ENCODE measurements at places on chromosomes 2 and 18.

DNA sequence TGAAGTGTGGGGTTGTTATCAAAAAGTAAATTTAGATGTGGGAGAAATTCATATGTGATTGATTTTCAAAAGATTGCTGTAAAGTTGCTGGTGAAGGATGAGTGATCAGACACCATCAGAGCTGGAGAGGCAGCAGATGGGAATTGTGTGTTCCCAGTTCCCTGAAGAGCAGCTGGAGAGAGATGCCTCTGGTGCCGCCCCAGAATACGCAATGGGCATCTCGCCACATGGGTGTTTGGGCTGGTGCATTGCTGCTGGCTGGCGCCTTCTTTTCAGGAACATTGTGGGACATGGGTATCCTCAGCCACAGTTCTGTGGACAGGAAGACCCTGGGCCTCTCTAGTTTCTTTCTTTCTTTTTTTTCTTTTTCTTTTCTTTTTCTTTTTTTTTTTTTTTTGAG is 11.9 kb downstream of the ATG4B start:
- peaks cover 55% of the 10 kb centered on the region for H3K36me3 ChIP-seq
- DNase-seq, result no peak
- H3K27me3 ChIP-seq, result no peaks in the 10 kb centered on the region
- H3K4me3 ChIP-seq, result no peak overlapping the region
- no peak overlapping the region for H3K27ac ChIP-seq

GRCh38 chr2:137250401-137250800 is 485.1 kb downstream of the THSD7B start:
- no peaks in the 10 kb centered on the region for H3K36me3 ChIP-seq
- H3K4me1 ChIP-seq, result no peaks in the 10 kb centered on the region

GRCh38 chr2:147989809-147990403 is 30.6 kb downstream of the ORC4 start:
- peaks cover 8% of the 10 kb centered on the region for H3K36me3 ChIP-seq
- peaks cover 32% of the 10 kb centered on the region for H3K4me1 ChIP-seq
- H3K27ac ChIP-seq, result no peak overlapping the region
- no peak overlapping the region for H3K4me3 ChIP-seq
- DNase-seq, result no peak

DNA sequence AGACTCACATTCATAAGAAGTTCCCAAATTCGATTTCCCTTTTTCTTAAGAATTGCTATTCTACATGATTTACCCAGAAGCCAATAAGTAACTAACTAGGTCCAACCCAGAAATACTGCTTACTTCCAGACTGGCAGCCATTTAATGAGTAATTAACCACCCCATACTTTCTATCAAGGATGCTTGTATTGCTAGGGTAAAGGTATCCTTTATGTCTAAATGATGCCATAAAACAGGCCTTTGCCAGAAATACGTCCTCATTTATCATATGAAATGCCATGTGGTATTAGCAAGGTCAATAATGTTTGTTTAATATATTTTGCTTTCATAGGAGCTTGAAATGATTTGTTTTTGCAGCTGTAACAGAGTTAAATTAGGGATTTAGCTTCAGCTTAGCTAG is 56.1 kb downstream of the PLEKHM3 start:
- no peak for DNase-seq
- H3K4me3 ChIP-seq, result no peak overlapping the region
- H3K27ac ChIP-seq, result no peak overlapping the region
- H3K36me3 ChIP-seq, result peaks cover 7% of the 10 kb centered on the region
- peaks cover 20% of the 10 kb centered on the region for H3K4me1 ChIP-seq
- no peaks in the 10 kb centered on the region for H3K27me3 ChIP-seq

- H3K36me3 ChIP-seq, result peaks cover 95% of the 10 kb centered on the region
- H3K4me1 ChIP-seq, result peaks cover 48% of the 10 kb centered on the region
- H3K4me3 ChIP-seq, result no peak overlapping the region
- H3K27ac ChIP-seq, result no peak overlapping the region
Observed at GRCh38 chr2:206780671-206781070, 15.3 kb downstream of the FASTKD2 start.

- no peaks in the 10 kb centered on the region for H3K36me3 ChIP-seq
- no peak for DNase-seq
- peaks cover 42% of the 10 kb centered on the region for H3K27me3 ChIP-seq
- H3K4me1 ChIP-seq, result no peaks in the 10 kb centered on the region
- H3K4me3 ChIP-seq, result no peak overlapping the region
Observed at GRCh38 chr2:56191617-56192016, 7.8 kb downstream of the CCDC85A start.

DNA sequence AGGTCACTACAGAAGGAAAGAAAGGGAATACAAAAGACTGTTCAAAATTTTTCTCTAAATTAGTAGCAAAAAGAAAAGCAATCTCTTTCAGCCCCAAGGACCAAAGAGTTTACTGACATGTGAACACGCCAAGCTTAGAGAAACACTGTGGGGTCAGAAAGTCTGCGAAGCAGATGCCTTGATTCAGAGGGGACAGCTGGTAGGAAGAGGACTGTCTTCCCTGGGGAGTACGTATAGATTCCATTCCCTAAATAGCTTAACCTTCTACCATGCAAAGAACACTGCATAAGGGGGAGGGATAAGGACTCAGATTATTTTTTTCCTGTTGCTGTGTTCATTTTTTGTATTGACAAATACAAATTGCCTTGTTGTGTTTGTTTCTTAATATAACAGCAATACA is 96.1 kb downstream of the IRS1 start:
- no peak for DNase-seq
- H3K36me3 ChIP-seq, result no peaks in the 10 kb centered on the region
- H3K4me3 ChIP-seq, result no peak overlapping the region
- H3K4me1 ChIP-seq, result peaks cover 5% of the 10 kb centered on the region

- H3K36me3 ChIP-seq, result no peaks in the 10 kb centered on the region
- H3K27me3 ChIP-seq, result peaks cover 42% of the 10 kb centered on the region
- no peak for DNase-seq
- H3K27ac ChIP-seq, result no peak overlapping the region
- no peak overlapping the region for H3K4me3 ChIP-seq
Observed at GRCh38 chr2:149089068-149089467, 50.6 kb downstream of the LYPD6B start.

- H3K36me3 ChIP-seq, result no peaks in the 10 kb centered on the region
- no peak overlapping the region for H3K27ac ChIP-seq
- H3K27me3 ChIP-seq, result no peaks in the 10 kb centered on the region
Observed at GRCh38 chr2:35447215-35447614, 908.4 kb upstream of the CRIM1 start.

GRCh38 chr2:28557389-28558131 is 61.7 kb downstream of the PLB1 start:
- H3K27ac ChIP-seq, result no peak overlapping the region
- no peaks in the 10 kb centered on the region for H3K36me3 ChIP-seq
- no peak for DNase-seq
- no peaks in the 10 kb centered on the region for H3K4me1 ChIP-seq

DNA sequence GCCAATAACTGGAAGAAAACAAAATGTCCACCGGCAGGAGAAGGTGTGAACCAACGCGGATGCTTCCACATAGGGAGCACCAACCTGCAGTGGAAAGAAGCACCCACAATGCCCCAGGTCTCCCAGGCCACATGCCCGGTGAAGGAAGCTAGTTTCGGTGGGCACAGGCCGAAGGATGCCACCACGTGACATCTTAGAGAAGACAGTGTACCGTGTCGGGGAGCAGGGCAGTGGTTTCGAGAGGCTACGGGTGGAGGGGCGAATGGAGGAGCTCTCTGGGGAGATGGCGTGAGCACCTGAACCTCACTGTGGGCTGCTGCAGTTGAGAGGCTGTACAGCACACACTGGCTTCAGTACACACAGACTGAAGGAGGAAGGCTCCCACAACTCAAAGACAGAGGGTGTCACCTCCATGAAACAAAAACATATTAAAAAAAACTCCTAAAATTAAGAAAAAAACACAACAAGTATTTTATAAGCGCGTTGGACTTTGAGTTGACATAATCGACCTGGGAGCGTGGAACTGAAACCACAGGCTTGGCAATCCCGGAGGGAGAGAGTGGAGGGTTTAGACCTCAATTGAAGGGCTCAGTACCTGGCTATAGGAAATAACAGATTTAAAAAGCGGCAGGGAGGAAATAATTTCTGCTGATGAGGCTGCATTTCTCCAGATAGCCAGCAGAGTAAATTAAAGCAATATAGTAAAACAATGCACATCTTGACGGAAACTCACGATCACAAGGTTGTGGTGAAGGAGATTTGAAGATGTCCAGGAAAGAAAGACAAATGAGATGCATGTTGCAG is 160.1 kb downstream of the RTP5 start:
- no peaks in the 10 kb centered on the region for H3K27me3 ChIP-seq
- no peak overlapping the region for H3K27ac ChIP-seq
- no peak overlapping the region for H3K4me3 ChIP-seq
- H3K36me3 ChIP-seq, result peaks cover 10% of the 10 kb centered on the region
- DNase-seq, result no peak

- DNase-seq, result no peak
- no peaks in the 10 kb centered on the region for H3K36me3 ChIP-seq
- H3K4me1 ChIP-seq, result no peaks in the 10 kb centered on the region
- H3K4me3 ChIP-seq, result no peak overlapping the region
- H3K27ac ChIP-seq, result no peak overlapping the region
- H3K27me3 ChIP-seq, result peaks cover 23% of the 10 kb centered on the region
Observed at GRCh38 chr2:112954364-112954763, 23.4 kb upstream of the IL36G start.

GRCh38 chr2:29219374-29219773 is 104.2 kb downstream of the CLIP4 start:
- H3K27ac ChIP-seq, result no peak overlapping the region
- H3K4me3 ChIP-seq, result no peak overlapping the region
- peaks cover 1% of the 10 kb centered on the region for H3K27me3 ChIP-seq
- no peak for DNase-seq

DNA sequence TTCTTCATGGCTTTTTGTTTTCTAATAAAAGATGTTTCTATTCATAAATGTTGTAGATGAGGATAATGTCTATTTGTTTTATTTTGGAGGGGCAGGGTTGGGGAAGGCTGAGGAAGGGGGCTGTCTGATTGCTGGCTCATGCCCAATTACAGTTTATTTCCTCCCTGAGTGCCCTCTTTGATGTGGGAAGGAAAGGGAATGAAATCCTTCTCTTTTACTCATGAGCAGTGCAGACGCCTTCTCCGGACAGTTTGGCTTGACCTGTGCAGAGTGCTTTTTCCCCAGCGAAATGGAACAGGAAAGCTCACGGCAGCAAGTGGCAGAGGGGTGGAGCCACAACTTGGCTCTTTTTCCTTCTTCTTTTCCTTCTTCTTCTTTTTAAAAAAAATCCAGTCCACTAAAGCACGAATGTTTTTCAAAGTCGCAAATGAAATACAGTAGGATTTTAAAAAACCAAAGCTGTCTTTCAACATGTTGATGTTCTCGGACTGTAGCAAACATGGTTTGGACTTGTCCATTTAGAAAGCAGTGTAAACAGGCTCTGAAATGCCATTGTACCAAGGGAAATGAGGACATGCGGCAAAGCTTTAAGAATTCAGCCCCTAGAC is 34.5 kb downstream of the RAB31 start:
- H3K27me3 ChIP-seq, result peaks cover 35% of the 10 kb centered on the region
- no peak for DNase-seq
- no peaks in the 10 kb centered on the region for H3K36me3 ChIP-seq
- no peaks in the 10 kb centered on the region for H3K4me1 ChIP-seq
- no peak overlapping the region for H3K27ac ChIP-seq

DNA sequence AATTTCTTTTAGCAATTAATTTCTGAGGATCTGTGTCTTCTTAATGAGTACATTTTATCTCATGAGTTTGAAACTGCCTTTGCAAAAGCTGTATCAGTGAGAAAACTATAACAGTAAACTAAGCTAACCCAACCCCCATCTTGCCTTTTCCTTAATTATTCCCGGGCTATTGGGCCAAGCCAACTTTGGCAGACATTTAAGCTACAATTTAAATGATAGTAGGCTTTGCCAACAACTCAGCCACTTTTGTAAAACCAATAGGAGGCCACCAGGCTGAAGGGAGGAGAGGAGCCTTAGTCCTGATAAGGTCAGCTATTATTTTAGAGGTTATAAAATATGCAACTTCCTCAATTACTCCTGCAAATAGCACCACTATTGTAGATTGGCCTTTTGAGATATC is 218.0 kb upstream of the KCNJ3 start:
- no peak for DNase-seq
- H3K36me3 ChIP-seq, result no peaks in the 10 kb centered on the region
- no peaks in the 10 kb centered on the region for H3K27me3 ChIP-seq
- H3K4me3 ChIP-seq, result no peak overlapping the region

DNA sequence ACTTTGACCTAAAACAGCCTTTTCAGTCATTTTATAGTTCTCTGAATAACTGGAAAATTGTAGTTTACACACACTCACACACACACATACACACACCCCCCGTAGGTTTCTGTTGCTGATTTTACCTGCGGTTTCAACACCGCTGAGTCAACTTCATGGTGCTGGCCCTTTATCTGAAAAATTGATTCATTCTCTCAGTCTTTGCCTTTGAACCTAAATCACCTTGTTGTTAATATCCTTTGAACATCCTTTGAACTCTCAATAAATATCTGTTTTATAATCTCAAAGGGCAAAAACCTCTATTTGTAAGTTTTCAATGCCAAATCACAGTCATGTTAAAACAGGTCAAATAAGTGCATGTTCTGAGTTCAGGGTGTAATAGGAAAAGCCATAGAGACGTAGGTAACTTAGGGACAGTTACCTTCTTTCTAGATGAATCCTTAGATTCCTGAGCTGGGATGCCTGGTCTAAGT is 109.0 kb upstream of the BZW1 start:
- H3K36me3 ChIP-seq, result no peaks in the 10 kb centered on the region
- H3K4me3 ChIP-seq, result peak overlapping the region; percentile 41
- peak; percentile 59 for DNase-seq
- peak overlapping the region; percentile 88 for H3K27ac ChIP-seq
- H3K4me1 ChIP-seq, result peaks cover 68% of the 10 kb centered on the region

GRCh38 chr2:23843051-23843976 is 83.6 kb downstream of the ATAD2B start:
- DNase-seq, result no peak
- H3K27me3 ChIP-seq, result no peaks in the 10 kb centered on the region
- H3K4me1 ChIP-seq, result peaks cover 8% of the 10 kb centered on the region
- H3K36me3 ChIP-seq, result peaks cover 44% of the 10 kb centered on the region
- no peak overlapping the region for H3K4me3 ChIP-seq
- H3K27ac ChIP-seq, result no peak overlapping the region

- H3K27ac ChIP-seq, result no peak overlapping the region
- H3K27me3 ChIP-seq, result peaks cover 76% of the 10 kb centered on the region
- peaks cover 22% of the 10 kb centered on the region for H3K4me1 ChIP-seq
- no peaks in the 10 kb centered on the region for H3K36me3 ChIP-seq
- H3K4me3 ChIP-seq, result peak overlapping the region; percentile 73
Observed at GRCh38 chr2:23386339-23387220, 1.6 kb downstream of the KLHL29 start.

All from activated T-cell treated with anti-CD3 and anti-CD28 coated beads, Interleukin-2, amount 50 U/mL, for 24 hours (primary cell).